ENCODE measurements at places on chromosomes 1 and 21.

DNA sequence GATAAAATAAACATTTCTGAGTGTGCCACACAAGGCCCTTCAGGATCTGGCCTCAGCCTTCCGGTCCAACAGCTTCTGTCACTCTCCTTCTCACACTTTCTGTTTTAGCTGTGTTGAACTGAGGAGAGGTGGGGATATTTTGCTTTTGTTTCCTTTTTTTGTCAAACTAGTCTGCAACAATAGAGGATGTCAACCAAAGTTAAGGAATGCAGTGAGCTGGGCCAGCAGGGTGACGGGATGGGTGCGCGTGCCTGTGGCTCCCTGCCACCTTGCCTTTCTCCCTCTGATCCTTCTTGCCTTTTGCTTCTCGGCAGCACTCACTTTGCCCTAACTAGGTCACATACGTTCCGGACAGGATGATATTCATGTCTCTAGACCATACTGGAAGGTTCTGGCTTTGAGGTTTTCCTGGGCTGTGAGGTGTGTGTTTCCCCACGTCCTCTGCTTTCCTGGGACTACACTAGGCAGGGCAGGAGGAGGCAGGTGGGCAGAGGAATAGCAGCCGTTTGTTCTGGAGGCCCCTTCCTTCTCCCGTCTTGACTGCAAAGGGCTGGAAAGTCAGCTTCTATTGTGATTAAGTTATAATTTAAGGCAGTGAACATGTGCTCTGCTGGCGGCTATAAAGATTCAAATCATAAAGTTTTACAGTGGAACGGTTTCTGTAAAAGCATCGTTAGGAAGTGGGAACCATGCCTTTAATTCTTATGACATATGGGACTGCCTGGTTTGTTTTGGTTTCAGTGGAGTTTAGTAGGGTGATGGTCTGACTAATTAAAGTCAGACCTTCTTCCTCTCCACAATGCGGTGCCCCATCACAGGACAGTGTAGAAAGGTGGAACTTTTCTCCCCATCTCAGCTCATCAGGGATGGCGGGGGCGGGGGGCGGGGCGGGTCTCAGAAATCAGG, 67.8 kb downstream of the RNF220 start:
- no peak for DNase-seq

- peak; percentile 36 for DNase-seq
Observed at GRCh38 chr1:234619794-234620247, 9.8 kb upstream of the IRF2BP2 start.

- no peak for DNase-seq
Observed at GRCh38 chr1:209610631-209610905, 27.1 kb downstream of the CAMK1G start.

DNA sequence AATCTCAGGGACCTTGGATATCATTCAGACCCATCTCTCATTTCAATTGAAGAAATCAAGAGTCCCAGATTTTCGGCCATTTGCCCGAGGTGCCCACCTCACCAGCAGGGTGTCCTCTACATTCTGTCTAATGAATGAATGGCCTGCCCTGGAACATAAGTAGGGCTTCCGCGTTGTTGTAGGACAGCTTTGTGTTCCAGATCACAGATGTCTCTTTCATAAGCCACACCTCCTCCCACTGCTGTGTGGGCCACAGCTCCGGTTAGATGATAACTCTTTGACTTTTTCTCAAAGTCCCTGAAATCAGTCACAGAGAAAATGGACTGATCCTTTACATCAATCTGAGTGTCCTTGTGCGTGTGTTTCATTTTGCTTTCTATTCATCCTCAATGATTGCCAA, 144.4 kb downstream of the RGS7 start:
- no peak for DNase-seq

DNA sequence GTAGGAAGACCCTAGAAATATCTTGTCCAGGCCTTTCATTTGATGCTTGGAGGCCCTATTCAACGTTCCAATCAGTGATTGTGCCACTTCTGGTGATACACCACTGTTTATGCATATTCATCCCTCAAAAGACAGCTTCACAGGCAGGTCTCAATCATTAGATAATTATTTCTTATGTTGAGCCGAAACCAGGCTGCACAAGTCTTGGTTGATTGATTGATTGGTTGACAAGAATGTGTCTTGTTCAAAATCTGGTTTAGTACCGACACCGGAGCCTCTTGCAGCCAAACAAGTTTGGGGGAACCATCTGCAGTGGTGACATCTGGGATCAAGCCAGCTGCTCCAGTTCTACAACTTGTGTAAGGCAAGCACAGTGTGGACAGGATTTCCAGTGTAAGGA, 20.1 kb downstream of the C8A start:
- DNase-seq, result peak; percentile 76

GRCh38 chr1:226541631-226542622, 6.6 kb upstream of the STUM start:
- DNase-seq, result peak; percentile 22

- no peak for DNase-seq
Observed at GRCh38 chr1:242241936-242242335, 243.0 kb upstream of the MAP1LC3C start.

- no peak for DNase-seq
Observed at GRCh38 chr1:47210666-47211065, 20.8 kb upstream of the PDZK1IP1 start.

DNA sequence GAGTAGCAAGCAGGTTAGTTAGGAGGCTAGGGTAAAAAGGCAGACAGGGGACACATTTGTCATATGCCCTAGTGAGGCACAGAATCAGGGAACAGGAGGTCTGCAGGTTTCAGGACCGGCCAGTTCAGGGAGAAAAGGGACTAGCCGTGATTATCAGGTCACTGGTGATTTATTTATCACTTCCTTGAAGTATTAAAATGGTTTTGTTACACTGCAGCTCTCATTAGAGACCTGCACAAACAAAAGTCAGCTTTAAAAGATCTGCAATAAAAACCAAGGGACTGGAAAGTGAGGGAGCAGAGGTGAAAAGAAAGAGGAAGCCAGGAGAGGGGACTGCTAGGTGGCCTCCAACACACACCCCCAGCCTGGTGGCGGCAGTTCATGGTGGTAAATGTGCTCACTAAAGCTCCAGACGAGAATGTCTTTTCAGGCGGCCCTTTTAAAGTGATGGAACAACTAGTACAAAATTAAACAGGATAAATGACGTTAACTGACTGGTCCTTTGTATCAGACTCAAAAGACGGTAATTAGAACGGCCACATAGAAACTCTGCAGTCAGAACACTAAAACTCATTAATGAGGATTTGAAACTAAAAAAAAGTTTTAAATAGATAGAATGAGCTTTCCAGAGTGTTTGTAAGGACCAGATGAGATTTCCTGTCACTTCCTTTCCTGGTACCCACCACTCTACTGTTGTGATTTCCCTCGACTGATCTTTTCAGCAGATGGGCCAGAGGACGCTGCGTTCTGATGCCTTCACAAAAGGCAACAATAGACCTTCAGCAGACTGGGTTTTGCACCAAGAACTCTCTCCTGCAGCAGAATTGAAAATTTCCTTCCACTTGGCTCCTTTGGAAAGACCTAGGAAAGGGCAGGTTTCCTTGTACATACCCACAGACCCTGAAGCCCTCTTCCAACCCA, 136.8 kb downstream of the NTPCR start:
- no peak for DNase-seq

DNA sequence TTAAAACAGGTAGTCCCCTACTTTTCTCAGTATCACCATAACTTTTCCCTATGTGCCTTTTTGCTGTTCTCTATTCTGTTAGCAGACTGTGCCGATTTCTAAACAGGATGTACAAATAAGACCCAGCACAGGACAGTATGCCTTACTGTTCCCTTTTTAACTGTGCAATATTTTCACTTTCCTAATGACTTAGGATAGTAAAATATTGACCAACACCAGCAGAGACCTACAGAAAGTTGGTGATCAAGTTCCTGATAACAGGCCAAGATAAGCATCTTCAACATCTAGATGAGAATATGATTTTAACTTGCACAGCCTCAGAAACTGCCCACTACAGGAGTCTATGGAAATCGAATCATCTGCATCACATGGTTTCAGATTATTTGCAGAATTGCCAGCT, 42.0 kb downstream of the ADSS2 start:
- no peak for DNase-seq

DNA sequence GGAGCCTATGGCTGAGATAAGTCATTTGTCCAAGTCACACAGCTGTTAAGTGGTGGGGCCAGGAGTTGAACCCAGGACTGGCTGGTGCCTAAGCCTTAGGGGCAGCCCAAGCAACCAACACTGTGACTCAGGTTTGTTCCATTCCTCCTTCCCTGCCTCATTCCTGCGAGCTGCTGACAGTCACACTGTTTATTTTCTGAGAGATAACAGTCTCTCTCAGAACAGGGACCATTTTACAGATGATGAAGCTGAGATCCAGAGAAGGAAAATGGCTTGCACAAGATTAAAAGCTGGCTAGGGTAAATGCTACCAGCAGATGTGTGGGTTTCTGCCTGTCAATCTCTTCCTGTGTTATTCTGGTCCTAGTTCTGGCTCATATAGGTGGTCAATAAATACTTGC, 24.3 kb upstream of the TCEA3 start:
- no peak for DNase-seq

GRCh38 chr1:206737729-206738201, 32.8 kb upstream of the IL19 start:
- no peak for DNase-seq

DNA sequence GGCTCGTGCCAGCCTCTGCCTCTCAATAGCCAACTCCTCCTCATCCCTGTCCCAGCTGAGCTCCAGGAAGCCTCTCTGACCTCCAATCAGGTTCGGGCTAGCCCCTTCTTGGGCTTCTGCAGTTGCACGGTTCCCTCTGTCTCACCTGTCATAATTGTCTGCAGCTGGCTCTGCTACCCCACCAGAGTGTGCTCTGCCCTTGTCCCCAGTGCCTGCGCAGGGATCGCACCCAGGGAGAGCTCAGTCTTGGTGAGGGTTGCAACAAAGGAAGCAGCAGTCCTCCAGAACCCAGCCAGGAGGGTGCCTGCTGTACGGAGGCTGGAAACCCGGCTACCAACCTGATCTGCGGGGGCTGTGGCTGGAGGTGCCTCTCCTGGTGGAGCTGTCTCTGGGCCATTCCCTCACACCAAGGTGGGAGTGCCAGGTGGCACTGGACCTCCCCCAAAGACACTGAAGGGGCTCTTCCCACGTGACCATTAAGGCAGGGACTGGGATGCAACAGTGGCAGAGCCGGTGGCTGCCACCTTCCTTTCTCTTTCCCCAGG, 63.5 kb upstream of the DMRTB1 start:
- DNase-seq, result peak; percentile 42

- DNase-seq, result no peak
Observed at GRCh38 chr1:30834253-30834652, 74.3 kb downstream of the SDC3 start.

DNA sequence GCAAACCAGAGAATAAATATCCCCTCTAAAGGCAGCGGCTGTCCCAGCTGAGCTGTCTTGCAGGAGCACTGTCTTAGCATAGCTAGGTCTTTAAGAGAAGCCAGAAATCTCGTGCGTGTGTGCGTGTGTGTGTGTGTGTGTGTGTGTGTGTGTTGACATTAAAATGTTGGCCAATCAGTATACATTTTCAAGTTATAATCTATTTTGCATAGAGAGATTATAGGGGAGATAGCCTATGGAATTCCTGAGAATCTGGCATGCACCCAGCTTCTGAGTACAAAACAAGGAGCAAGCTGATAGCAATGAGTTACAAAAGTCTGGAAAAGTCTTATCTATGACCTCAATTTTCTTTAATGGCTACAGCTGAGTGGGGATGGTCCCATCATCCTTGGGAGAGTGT, 17.7 kb downstream of the METTL13 start:
- no peak for DNase-seq

- no peak for DNase-seq
Observed at GRCh38 chr1:8329439-8329838, 11.5 kb downstream of the SLC45A1 start.

DNA sequence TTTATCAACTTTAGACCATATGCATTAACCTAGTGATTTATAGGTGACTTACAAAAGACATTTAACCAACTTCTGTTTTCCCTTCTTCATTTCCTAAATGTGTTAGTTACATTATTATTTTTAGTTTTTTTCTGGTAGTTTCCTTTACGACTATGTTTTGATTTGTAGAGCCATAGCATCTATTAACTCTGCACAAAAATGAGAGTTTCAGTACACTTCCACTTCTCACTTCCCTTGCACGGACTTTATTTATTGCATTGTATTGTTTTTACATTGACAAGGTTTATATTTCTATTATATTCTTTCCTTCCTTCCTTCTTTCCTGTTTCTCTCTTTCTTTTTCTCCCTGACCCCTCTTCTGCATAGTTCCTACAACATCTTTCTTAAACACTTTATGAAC, 14.7 kb downstream of the PKN2 start:
- DNase-seq, result no peak

GRCh38 chr1:207069858-207070506, 16.9 kb downstream of the PFKFB2 start:
- no peak for DNase-seq

- DNase-seq, result no peak
Observed at GRCh38 chr1:247212012-247212411, 40.2 kb upstream of the ZNF124 start.

DNA sequence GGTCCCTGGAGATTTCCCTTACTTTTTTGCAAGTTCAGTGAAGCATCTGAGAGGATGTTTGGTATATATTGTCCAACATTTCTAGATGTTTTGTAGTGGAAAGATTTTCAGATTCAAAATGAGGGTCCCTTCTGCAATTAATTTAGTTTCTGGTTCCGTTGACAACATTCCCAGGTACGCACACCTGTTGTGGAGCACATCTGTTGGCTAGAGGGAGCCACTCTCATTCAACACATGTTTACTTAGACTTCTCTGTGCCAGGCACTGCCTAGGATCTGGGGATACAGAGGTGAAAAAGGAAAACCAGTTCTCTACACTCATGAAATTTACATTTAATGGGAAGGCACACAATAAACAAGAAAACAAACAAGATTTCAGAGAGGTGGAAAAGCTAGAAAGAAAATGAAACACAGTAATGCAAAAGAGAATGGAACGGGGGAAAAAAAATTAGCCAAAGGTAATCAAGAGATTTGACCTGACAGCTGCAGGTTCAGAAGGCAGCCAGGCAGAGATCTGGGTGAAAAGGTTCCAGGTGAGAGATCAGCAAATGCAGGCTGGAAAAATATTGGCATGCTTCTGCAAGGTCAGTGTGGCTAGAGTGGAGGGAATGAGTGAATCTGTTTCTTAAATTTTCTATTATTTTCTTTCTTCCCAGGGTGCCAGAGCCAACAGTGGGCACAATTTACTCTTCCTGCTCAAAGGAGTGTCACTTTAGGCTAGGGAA, 48.4 kb upstream of the KAZN start:
- no peak for DNase-seq
